Activated naive CD4-positive, alpha-beta T cell (primary cell): ENCODE measurements at places on chromosomes 2 and 18.

- no peak for DNase-seq
Measured at GRCh38 chr18:23238651-23239349, 103.5 kb downstream of the CABLES1 start.

DNA sequence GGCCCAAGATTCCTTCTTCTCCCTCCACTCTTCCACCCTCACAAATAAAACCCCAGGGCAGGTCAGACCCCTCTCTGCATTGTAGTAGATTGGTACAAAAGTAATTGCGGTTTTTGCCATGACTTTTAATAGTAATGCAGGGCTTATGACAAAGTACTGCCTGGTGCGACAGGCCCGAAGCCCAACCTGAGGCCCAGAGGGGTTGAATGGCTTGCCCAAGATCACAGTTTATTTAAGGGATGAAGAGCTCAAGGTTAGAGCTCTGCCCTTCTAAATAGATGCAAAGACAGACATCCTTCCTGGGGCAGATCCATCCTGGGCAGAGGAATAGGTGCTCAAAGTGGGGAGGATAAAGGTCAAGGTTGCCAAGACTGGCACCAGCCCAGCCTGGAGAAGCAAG lies 899 bp upstream of the PSTPIP2 start:
- no peak for DNase-seq

DNA sequence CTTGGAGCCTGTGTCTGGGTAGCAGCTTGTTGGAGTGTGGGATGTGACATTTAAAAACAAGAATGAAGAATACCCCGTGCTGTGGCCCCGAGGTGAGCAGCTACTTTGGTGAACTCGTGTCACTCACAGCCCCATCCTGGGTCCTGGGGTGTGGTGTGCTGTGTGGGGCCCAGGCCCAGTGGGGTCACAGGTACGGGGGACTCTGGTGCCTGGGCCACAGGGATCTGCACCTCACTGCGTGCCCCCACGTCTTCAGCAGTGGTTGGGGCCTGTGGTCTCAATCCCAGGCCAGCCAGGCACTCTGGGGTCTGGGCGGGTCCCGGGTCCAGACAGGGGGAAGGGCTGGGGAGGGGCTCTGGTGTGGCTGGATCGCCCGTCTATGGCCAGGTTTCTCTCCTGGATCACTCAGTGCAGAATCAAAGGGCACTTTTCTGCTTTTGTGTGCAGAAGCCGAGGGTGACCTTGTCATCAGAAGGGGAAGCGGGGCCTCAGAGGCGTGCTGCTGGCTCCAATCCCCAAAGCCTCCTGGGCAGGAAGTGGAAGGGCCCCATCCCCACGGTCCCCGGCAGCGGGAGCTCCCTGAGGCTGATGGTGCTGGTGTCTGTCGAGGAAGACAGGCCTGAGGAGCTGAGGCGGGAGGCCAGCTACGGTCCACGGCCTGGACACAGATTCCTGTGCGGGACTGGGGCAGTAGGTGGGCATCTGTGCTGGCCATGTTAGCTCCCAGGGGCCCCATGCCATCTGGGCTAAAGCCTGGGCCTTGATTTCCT lies 1.4 kb downstream of the GPR35 start:
- no peak for DNase-seq

GRCh38 chr2:120857931-120858330 lies 122.3 kb downstream of the GLI2 start:
- DNase-seq: no peak

- no peak for DNase-seq
Measured at GRCh38 chr2:162917626-162918025, 79.1 kb upstream of the KCNH7 start.

DNA sequence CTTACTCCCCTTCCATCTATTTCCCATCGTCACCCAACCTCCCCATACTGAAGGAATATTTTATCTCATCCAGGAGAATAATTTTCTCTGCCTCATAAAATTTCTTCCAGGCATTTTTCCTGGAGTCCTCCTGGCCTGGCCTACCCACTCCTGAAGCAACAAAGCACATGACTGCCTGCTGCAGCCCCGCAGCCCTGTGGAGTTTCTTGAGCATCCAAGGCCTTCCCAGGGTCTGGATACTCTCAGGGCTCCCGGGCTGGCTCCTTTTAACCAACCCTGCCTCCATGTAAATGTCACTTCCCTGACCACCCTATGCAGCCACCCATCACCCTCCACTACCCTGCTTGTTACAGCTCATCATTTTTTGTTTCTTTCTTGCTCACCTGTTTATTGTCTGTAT lies 64.0 kb downstream of the CDH20 start:
- DNase-seq: no peak

DNA sequence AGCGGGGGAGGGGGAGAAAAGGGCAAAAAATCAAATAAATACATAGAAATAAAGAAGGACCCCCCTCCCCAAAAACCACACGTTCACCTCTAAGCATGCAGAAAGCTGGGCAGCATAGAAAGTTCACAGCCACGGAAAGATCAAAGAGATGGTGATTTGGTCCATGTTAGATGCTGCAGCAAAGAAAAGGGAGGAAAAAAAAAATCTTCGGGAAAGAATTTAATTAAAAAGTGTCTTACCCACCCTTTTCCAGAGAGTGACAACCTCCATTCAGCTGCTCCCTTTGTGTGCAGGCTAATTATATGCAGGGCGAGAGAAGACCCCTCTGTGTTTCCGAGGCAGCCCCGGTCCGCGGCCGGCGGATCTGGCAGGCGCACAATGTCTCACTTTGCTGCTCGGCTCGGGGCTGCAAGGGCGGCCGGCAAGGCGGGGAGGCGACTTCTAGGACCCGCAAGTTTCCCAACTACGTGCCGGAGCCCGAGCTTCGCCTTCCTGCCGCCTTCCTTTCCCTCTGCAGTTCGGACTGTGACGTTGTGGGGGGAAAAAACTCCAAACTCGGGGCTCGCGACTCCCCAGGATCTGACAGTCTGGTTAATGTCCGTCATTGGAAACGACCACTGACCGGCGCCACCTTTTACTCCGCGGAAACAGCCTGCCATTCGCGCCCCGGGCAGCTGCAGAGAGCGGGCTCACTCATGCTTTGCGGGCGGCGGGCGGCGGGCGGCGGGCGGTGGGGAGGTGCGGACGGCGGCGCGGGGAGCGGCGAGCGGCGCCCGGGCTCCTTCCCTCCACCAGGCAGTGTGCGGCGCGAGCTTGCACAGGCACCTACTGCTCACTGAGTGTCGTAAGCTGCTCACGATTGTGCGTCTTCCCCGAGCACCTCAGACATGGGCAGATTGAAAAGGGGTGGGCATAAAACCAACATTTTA lies at the start of gene LRRTM1:
Gene LRRTM1, minus strand, starts transcription at position 844 of the 929 bp plus-strand sequence. CDS start 933 bp downstream, outside the sequence.
- no peak for DNase-seq

DNA sequence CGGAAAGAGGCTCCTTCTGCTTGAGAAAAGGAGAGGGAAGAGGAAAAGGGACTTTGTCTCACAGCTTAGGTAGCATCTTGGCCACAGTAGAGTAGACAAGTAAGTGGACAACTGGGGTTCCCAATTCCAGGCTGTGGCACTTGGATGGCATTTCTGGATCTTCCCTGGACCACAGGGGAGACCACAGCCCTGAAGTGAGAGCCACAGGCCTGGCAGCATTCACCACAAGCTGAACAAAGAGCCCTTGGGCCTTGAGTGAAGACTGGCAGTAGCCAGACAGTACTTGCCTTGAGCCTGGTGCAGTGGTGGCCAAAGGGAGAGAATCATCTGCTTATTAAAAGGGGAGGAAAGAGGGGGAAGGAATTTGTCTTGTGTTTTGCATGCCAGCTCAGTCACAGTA lies 226.1 kb upstream of the KLHL14 start:
- no peak for DNase-seq

GRCh38 chr2:71950256-71951082 lies 197.2 kb downstream of the CYP26B1 start:
- no peak for DNase-seq

- DNase-seq: no peak
Measured at GRCh38 chr2:225037415-225038230, 4.6 kb downstream of the DOCK10 start.

- no peak for DNase-seq
Measured at GRCh38 chr2:174939046-174939445, 66.1 kb downstream of the CHN1 start.

DNA sequence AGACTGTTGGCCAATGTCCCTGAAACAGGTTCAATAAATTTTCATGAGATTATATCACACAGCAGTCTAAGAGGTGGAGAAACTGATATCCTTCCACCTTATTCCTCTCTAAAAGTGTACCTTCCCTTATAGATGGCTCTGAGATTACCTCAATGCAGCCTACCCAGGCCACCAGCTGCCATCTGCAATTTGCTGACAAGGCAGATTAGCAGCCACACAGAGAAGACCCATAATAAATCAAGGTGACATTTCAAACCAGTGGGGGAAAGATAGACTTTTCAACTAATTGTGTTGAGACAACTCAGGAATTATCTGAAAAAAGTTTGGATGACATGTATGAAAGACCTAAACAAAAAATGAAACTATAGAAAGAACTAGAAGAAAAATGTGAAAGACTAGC lies 43.2 kb downstream of the ZBTB7C start:
- no peak for DNase-seq

GRCh38 chr18:24063121-24063731 lies 48.7 kb downstream of the TTC39C start:
- no peak for DNase-seq

- no peak for DNase-seq
Measured at GRCh38 chr18:63306249-63306648, 13.3 kb downstream of the BCL2 start.
